Stimulated activated CD4-positive, alpha-beta T cell treated with anti-CD3 and anti-CD28 coated beads, Interleukin-1b, Interleukin-23, amount 100 ng/mL, for 48 hours (primary cell): ENCODE measurements at places on chromosomes 2 and 18.

DNA sequence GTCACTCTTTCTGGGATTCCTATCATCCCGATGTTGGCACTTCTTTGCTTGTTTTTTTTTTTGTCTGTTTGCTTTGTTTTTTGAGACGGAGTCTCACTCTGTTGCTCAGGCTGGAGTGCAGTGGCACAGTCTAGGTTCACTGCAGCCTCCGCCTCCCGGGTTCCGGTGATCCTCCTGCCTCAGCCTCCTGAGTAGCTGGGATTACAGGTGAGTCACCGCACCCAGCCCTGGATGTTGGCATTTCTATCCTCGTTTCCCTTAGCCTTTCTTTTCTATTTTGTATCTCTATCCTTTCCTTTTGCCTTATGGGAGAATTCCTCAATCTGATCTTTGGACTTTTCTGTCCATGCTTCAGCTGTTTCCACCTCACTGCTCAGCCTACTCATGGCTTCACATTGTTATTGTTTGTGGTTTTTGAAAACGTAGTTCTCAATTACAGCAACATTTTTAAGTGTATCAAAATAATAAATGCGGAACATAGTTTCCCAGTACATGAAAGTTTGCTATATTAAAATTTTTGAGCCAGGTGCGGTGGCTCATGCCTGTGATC is 62.1 kb upstream of the ZNF516 start:
- DNase-seq, result no peak

DNA sequence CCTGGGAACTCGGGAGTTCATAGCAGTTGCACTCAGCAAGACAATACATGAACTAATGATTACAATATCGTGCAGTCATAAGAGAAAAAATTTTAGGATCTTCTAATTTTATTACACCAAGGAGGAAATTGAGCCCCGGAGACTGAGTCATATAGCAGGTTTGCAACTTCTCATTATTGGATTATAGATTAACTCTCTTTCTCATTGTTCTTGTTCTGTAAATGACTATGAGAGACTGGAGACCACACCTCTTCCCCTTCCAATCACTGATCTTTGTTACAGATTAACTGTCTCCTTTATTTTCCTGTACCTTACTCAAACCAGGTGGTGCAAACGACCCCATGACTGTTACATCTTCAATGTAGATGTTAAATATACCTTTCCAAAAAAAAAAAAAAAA is 435.8 kb upstream of the DDX18 start:
- DNase-seq, result no peak

GRCh38 chr2:195038153-195038552 is 618.9 kb upstream of the SLC39A10 start:
- DNase-seq, result no peak

- DNase-seq, result no peak
Measured at GRCh38 chr2:226839161-226839560, 3.3 kb downstream of the RHBDD1 start.

- DNase-seq, result no peak
Measured at GRCh38 chr2:12429779-12430406, 286.8 kb upstream of the TRIB2 start.

DNA sequence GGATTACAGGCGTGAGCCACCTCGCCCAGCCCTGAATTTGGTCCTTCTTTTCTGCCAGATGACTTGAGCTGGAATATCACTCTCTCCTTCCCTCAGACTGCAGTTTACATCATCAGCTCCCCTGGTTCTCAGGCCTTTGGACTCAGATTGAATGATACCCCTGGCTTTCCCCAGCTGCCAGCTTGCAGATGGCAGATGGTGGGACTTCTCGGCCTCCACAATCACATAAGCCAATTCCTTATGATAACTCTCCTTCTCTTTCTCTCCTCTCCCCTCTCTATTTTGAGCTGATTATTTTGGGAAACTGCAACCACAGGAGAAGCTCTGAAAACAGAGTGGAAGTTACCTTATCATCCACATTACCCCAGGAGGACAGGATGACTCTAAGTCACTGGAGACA is 33.4 kb upstream of the ATP8B1 start:
- DNase-seq, result no peak

GRCh38 chr2:29615183-29615582 is 306.2 kb downstream of the ALK start:
- DNase-seq, result no peak

- DNase-seq, result no peak
Measured at GRCh38 chr2:9973690-9974089, 22.2 kb downstream of the GRHL1 start.
